ENCODE measurements at places on chromosomes 11 and 22.

GRCh38 chr11:7384691-7385090 is 100.6 kb upstream of the OLFML1 start:
- no peak for DNase-seq

DNA sequence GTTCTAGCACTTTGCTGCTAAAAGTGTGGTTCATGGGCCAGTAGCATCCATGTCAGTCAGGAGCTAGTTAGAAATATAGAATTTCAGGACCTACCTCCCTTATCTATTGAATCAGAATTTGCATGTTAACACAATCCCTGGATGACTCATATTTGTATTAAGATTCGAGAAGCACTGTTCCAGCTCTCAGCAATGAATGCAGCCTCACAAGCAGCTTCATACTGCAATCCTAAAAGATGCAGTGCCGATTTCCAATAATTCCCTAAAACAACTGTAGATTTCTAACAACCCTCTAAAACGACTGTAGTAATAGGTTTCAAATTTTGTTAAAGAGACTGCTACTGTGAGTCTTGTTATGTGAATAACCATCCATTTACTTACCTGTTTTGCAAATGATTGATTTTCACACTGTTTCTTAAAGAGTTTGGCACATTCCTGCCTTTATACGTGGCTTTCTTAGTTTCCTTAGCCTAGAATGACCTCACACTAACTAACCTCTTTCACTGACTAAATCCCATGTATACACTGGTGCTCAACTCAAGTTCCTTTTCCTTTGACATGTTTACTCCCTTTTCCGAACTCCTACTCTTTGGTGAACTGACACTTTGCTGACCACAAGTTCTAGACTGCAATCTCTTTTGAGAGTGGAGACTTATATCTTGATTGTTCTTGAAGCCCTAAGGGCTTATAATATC is 511.8 kb downstream of the METTL15 start:
- no peak for DNase-seq

DNA sequence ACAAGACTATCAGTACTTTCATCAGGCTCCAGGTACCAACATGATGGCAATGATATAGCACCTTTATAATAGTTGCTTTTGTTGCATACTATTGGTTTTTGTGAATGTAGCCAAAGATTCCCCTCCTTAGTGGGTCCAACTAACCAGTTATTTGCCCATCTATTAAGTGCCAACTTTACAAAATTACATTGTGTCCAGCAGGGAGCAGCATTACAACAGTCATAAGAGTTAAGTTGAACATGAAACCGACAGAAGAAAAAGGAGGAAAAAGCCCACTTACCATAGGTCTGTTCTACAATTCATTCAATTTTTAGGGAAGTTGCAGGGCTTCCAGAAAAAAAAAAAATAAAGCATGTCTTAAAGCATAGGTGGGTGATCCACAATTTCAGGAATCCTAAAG is 21.6 kb downstream of the IMMP1L start:
- DNase-seq: no peak

DNA sequence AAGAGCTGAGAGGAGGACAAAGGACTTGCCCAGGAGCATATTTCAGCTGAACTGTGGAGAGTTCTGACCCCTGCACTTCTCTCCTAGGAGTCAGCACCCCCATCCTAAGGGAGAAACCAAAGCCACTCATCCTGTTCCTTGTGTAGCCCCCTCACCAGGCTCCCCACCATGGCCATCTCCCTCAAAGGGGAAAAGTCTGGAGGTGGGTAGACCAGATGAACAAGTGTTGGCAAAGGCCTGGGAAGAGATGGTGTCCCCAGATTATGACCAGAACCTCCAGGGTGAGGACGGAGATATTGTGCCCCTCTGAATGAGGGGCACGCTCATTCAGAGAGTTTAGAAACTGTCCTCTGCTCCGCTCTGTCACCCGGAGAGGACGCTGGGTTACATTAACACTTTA is 880.0 kb downstream of the BRD1 start:
- DNase-seq: no peak

DNA sequence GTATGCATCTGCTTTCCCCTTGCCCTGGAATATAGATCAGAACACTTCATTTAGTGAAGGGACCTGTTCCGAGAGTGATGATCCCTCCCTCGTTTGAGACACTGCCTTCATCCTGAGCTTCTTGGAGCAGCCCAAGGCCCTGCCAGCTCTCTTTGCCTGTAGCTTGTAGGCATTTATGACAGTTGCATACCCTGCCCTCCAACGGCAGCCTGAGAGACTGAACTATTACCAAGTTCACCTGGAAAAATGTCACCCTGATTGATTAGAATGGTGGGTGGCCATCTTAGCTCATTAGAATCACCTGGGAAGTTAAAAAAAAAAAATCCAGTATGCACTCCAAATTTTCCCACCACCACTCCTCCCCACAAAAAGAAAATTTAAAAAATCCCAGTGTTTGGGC is 1.5 kb downstream of the MICAL3 start:
- DNase-seq: no peak

DNA sequence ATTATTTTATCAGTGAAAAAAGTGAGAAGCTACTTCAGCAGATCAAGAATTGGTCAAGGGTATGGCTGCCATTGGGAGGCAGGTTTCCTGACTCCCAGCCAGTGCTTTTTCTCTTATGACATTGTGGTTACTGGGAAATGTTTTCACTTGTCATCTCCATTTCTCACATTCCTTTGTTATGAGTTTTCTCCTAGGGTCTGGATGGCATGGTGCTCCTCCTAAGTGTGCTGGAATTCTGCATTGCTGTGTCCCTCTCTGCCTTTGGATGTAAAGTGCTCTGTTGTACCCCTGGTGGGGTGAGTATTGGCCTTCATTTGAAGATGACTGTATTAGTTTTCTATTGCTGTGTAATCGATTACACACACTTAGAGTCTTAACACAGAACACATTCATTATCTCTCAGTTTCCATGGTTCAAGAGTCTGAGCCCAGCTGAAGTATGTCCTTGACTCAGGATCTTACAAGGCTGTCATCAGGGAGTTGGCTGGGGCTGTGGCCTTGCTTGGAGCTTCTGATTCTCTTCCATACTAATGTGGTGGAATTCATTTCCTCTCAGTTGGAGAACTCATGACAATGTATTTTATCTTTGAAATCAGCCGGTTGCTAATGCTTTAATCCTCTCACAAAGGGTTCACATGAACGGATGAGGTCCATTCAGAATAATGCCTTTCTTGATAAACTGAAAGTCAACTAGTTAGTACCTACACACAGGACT is 21.0 kb upstream of the MS4A6E start:
- no peak for DNase-seq

GRCh38 chr11:102306048-102306597 is 11.2 kb upstream of the BIRC3 start:
- no peak for DNase-seq

GRCh38 chr11:1978720-1979473 is 18.7 kb downstream of the H19 start:
- no peak for DNase-seq

DNA sequence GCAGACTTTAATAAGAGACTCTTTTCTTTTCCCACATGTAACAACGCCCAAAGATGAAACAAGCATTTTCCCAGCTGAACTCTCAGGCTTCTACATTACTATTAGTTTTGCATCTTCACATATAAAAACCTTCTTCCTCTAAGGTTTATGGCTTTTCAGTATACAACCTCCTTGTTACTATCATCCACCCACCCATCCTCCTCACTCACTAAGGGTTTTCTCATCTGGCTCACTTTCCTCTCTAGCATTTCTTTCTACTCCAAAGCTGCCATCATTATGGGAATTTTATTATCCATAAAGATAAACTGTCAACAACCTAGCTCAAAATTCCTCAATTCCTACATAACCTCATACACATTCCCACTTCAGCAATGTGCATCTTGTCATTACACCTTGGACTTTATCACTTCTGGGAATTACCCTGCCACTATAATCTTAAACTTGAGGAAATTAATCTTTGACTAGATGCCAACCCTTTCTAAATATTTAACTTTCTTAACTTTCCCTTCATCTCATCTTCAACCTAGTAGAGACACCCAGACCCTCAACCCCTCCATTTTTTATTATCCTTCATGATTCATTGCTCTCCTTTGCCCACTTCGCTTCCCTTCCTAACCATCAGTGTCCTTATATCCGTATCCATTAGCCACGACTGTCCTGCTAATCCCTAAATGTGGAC is 30.9 kb downstream of the MTMR2 start:
- DNase-seq: no peak

GRCh38 chr11:21072558-21072957 is 403.2 kb downstream of the NELL1 start:
- no peak for DNase-seq

Data from stimulated activated CD4-positive, alpha-beta T cell treated with anti-CD3 and anti-CD28 coated beads, Interleukin-12 subunit alpha, Interleukin-12 subunit beta, amount 100 ng/mL, for 48 hours (primary cell).